ENCODE measurements at places on chromosomes 1 and 21.

GRCh38 chr21:44017601-44018000, 5.5 kb downstream of the TRAPPC10 start:
- no peak for DNase-seq

- no peak for DNase-seq
Observed at GRCh38 chr1:66300972-66301451, 232.9 kb upstream of the SGIP1 start.

DNA sequence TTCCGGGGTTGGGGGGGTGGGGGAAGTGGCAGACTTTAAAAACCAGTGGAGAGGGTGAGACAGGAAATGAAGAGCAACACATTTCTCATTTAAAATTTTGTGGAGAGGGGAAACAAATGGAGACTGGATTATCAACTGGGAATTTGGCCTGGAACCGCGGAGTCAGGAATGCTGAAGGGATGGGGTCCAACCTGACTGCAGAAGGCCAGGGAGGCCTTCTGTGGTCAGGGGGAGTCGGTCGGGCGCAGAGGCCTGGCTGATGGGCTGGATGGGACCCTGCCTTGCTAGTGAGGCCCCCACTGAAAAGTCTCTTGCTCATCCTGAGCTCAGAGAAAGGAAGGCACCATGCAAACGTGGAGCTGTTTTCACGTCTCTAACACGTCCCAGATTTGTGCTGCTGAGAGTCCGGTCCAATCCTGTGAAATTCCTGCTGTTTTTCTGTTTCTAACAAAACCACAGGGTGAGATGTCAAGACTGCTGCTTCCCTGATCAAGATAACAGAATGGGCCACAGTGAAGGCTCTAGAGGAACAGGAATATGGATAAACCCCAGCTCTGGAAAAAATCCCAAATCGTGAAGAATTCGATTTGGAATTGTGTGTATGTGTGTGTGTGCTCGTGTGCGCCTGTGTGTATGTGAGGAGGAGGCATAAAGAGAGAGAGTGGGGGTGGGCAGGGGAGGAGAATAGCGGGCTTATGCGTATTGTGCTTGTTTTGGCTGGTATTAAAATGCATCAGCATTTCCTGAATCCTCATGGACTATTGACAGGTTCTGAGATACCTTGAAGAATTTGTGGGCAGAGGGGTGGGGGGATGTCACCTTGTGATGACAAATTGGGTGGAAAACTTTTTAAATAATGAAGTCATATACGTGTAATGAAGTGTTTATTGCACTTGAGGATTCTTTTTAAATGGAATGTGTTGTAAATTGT, 117.4 kb downstream of the NGF start:
- no peak for DNase-seq

- no peak for DNase-seq
Observed at GRCh38 chr1:68976916-68977610, 480.2 kb upstream of the DEPDC1 start.

DNA sequence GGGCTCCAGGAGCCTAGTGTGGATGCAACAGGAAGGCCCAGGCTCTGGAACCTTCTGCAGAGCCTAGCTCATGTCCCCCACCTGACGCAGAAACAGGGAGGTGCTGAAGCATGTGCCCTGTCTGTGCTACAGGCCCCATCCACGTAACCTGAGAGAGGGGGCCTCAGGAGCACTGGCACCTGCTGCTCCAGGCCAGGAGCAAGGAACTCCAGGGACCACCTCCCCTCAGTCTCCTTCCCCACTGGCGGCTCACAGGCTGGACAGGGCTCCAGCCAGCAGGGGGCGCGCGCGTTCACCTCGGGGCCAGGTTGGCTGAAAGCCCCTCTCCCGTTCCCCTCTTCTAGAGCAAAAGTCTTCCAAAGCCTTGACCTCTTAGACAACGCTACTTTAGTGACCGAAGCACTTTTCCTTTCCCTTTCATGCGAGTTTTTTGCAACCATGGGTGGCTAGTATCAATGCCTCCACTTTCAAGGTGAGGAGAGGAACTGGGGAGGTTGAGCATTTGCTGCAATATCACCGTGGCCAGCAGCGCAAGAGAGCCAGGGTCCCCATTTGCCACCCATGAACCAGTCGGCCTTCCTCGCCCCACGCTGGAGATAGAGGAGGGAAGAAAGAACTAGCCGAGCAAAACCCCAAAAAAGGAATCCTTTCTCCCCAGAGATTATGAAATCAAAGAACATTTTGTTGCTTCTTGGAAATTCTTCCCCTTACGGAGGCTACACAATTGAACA, 52.4 kb upstream of the GPR157 start:
- DNase-seq: peak; percentile 62

DNA sequence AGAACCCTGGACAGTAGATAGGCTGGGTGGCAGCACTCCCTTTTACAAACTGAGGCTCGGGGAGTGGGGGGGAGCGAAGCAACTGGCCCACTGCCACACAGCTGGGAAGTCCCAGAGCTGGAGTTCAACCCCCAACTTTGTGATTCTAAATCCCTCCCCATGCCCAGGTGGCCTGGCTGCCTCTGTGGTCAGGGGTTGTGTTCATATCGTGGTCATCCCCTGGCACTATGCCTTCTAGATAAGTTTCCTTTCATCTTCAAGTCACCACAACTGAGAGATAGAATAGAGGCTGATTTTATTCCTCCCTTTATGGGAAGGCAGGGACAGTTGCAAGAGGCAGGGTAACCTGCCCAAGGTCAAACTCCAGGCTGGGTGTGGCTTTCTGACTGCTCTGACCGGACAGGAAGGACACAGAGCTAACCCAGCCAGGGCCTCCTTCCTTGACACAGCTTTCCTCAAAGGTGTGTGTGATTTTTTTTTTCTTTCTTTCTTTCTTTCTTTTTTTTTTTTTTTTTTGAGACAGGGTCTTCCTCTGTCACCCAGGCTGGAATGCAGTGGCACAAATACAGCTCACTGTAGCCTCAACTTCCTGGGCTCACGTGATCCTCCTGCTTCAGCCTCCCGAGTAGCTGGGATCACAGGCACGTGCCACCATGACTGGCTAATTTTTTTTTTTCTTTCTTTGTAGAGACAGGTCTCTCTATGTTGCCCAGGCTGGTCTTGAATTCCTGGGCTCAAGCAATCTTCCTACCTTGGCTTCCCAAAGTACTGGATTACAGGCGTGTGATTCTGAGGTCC, 18.4 kb upstream of the TNFRSF1B start:
- no peak for DNase-seq

GRCh38 chr1:4736254-4736653, 81.8 kb downstream of the AJAP1 start:
- DNase-seq: no peak

DNA sequence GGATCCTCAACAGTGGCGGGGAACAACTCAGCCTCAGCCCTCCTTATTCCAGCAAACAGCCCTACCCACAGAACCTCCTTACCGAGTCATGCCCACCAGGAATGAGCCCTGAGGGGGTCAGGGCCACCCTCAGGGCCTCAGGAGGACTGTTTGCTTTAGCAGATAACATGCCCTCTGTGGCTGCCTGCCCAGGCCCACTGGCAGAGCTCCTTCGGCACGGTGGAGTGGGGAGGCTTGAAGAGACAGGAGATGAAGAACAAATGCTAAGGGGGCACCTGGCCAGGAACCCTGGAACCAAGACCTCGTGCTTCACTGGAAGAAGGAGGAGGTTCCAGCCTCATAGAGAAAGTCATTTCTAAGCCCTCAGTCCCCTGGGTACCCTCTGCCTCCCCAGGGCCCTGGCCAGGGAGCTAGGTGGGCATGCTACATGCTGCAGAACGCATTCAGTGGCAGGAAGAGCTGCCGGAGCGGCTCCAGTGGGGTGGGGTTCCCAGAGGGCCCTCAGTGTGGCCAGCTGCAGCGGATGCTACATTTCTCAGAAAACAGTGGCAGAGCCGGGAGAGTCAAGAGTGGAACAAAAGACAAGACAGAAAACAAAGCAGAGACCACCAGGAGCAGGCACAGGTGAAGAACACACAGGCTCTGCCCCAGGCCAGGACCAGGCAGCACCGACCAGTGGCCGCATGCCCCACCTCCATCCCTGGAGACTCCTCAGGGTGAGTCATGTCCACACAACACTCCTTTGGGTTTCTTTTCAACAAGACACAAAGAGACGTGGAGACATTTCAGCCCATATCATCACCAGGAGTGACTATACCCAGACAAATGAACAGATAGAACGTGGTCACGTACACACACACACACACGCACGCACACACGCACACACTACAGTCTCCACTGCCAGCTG, 39.8 kb downstream of the RIMS3 start:
- no peak for DNase-seq

DNA sequence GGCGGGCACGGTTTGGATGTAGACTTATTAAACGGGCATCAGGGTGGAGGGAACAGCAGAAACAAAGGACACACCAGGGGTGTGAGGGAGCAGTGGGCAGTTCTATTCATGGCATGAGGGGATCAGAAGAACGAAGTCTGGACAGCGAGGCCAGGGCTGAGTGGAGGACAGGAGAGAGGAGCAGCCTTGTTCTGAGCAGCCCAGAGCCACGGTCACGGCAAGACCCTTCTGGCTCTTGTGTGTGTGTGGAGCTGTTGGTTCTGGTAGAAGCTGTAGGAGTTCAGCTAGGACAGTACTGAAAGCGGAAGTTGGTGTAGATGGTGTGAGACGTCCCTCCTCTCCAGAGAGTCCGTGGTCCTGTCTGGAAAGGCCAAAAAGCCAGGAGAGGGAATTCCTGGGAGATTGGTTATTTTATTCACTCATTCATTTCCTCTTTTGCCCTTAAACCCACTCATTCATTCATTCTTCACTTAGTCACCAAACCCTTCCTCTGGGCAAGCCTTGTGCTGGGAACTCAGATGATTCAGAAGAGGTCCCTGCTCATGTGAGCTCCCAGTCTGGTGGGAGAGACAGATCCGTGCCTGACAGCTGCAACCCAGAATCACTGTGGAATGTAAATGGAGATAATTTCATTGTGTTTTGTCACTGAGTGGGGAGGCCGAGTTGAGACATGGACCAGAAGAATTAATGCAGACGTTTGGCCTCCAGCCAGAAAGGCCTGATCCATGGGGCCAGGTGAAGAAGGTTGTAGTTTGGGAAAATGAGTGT, 4.1 kb upstream of the ACOT11 start:
- no peak for DNase-seq

- no peak for DNase-seq
Observed at GRCh38 chr1:206962272-206962671, 8.0 kb downstream of the FCAMR start.

- peak; percentile 25 for DNase-seq
Observed at GRCh38 chr1:154747740-154748404, 122.2 kb downstream of the KCNN3 start.

GRCh38 chr1:36114371-36114770, 10.7 kb downstream of the COL8A2 start:
- no peak for DNase-seq

DNA sequence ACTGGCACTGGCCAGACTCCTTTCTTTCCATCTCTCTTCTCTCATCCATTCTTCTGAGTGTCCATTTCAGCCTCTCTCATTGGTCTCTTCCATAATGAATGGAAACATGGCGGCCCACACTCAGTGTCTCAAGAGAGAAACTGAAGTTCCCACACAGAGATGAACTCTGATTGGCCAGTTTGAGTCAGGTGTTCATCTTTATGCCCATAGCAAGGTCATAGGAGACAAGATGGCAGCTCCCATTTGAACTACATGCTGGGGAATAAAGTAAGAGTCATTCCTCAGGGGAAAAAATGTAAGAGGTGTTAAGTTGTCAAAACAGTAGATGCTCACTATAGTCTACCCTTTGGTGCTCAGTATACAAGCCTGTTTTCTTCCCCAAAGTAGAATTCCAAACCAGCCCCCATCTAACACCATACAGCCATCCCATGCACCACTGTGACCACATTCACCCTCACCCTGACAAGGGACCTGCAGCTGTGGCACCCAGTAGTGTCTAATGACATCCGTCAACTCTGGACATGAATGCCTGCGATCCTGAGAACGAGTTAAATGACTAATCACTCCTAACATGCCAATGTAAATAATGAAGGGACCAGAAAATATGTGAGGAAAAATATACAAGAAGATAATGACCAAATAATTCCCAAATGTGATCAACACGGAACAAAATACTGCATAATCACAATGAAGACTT, 12.4 kb downstream of the CDA start:
- DNase-seq: no peak

- no peak for DNase-seq
Observed at GRCh38 chr1:198119906-198120305, 36.9 kb upstream of the NEK7 start.

- no peak for DNase-seq
Observed at GRCh38 chr1:98001764-98002163, 80.9 kb upstream of the DPYD start.

- DNase-seq: no peak
Observed at GRCh38 chr1:161940866-161941591, 82.6 kb downstream of the OLFML2B start.

DNA sequence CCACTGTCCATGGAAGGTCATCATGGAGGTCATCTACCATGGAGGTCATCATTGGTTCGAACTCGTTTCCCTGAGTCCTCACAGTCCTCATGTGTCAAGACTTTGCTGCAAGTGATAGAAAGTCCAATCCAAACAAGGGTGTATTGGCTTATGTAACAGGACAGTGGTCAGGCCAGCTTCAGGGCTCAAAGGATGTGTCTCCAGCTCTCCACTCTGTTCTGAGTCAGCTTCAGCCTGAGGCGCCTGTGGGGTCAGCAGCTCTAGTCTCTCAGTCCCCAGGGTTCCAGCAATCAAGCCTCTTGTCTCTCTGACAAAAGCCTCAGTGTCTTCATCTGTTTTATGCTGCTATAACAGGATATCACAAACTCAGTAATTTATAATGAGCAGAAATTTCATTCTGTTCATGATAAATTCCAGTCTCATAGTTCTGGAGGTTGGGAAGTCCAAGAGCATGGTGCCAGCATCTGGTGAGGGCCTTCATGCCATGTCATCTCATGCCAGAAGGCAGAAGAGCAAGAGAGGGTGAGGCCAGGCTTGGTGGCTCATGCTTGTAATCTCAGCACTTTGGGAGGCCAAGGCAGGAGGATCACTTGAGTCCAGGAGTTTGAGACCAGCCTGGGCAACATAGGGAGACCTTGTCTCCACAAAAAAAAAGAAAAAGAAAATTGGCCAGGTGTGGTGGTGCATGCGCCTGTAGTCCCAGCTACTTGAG, 19.5 kb downstream of the A3GALT2 start:
- no peak for DNase-seq

DNA sequence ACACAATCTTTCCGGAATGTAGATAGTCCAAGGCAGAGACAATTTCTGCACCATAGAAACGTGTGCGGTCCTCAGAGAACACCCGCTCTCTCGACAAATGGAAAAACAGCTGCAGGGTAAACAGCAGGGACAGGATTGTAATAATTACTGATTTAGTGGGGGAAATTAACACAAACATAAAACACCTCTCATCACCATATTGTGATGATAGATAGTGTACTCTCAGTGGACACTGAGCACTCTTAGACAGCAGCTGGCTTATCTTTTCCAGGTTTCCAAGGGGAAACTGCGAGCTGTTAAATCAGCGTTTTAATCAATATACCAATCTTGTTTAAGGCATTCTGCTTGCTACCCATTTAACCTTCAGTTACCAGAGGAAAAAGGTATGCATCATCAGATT, 277.1 kb downstream of the AKT3 start:
- no peak for DNase-seq

DNA sequence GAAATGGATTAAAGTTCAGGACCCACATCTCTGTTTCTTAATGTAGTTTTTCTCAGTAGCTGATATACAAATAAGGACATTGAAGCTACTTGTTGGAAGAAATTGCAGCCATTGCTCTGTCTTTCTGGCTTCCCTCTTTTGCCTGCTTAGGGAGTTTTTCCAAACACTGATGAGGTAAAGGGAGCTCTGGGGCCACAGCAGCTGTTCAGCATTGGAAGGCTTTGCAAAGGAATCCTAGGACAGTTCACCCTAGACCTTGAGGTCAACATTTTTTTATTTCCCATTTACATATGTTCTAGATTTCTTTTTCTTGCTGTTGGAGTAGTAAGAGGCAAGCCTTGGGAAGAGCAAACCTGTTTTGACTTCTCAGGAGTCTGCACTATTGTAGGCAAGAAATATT, 126.9 kb upstream of the PLPPR5 start:
- no peak for DNase-seq

Data from stimulated activated CD8-positive, alpha-beta memory T cell treated with anti-CD3 and anti-CD28 coated beads, Interleukin-4, amount 100 ng/mL, for 24 hours (primary cell).